ENCODE measurements at places on chromosomes 11 and 22. TPM values are rescaled to one million over a fixed set of nuclear protein-coding genes. Genes with fewer than 3 reads are reported as not detected.

TRIM29 gene
- not detected for total RNA-seq

DMC1 gene
- total RNA-seq, result 14.2 TPM

PRODH gene
- total RNA-seq, result 0.98 TPM

CREB3L1 gene
- 0.17 TPM for total RNA-seq

PKDREJ gene
- not detected for total RNA-seq

RRP8 gene
- total RNA-seq, result 41.5 TPM

OR52M1 gene
- not detected for total RNA-seq

C11orf42 gene
- not detected for total RNA-seq

GAL3ST1 gene
- total RNA-seq, result not detected

SIPA1 gene
- 118 TPM for total RNA-seq

MFNG gene
- total RNA-seq, result 207 TPM

GALNT18 gene
- total RNA-seq, result 8.6 TPM

SCARF2 gene
- total RNA-seq, result 0.33 TPM

PYGM gene
- 3.1 TPM for total RNA-seq

TRAPPC4 gene
- 141 TPM for total RNA-seq

TMEM258 gene
- 187 TPM for total RNA-seq

AIFM3 gene
- 0.37 TPM for total RNA-seq

ADM gene
- 5.1 TPM for total RNA-seq
